CD8-positive, alpha-beta T cell (primary cell): ENCODE measurements at places on chromosomes 6 and 20.

DNA sequence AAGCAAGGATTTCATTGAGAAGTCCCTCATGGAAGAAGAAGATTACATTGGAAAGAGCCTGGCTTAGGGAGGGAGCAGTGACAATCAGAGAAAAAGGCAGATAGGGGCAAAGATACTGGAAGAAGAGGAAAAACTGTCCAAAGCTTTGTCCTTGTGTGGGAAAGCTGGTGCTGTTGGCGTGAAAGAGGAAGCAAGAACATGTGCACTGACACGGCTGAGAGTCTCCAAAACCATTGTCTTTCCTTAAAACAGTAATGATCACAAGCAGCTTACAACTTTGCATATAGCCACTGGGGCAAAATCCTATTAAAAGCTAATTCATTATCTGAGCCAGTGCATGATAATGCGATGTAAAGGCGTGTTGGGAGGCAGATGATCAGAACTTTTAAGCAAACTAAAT, 85.1 kb upstream of the ESR1 start:
- no peak for DNase-seq

DNA sequence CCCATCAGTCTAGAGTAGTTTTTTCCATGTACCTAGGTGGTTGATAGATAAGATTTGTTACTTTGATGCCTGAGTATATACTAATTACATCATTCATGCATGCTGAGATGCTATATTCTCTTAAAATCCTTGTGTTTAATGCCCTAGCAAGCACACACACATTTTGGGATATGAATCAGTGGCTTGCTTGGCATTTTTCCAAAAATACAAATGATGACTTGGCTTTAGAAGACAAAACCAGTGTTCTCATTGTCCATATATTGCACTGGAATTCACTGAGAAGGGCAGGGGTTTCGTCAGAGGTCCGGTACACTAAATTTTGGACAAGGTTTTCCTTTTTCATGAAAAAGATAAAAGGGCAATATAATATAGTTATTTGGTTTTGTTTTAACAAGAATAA, 24.9 kb downstream of the GTPBP2 start:
- DNase-seq = no peak

GRCh38 chr6:98838975-98839374, 4.6 kb downstream of the POU3F2 start:
- no peak for DNase-seq

- no peak for DNase-seq
These were observed 379.7 kb downstream of the BMP2 start for GRCh38 chr20:7147220-7147601.

DNA sequence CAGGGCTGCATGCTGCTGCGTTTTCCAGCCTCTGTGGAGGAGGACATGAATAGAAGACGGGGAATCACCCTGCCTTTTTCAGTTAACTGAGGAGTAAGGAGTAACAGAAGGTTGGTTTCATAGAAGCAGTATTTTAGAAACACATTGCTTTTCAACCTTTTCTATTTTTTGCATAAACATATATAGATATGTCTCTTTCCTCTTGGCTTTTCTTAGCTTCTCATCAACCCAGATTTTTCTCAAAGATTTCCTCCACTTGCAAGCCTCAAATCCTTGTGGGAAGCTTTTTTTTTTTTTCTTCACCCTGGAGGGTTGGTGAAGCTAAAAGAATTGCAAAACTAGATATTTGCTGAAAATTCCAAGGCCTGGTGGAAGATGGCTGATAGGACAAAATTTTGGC, 6.0 kb downstream of the SLC24A3 start:
- no peak for DNase-seq

- DNase-seq = peak; percentile 4
These were observed 326.7 kb upstream of the CNR1 start for GRCh38 chr6:88492824-88493223.

DNA sequence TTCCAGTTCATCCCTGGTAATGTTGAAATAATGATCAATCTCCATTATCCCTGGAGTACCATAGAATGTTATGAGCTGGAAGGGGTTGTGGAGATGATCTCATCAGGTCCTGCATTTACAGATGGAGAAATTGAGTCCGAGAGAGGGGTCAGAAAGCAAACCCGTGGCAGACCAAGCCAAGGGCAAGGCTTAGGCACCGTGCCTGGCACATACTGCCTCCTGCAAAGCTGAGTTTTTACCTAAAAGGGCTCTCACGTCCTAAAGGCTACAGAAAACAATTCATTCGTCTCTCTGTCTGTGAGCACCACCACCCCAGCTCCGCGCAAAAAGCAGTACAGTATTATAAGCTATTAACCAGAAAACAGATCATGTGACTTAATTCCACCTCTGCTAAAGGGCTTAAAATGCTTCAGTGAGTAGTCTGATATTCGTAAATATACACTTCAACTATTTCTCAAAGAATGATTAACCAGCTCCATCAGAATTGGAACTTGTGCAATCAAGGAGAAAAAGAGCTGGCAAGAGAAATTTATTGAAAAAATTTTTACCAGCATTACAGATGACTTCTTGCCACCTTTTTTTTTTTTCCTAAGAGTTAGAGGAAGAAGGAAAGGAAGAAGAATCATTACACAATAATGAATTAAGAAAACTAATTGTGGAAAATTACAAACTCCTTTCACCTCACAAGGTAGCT, 3.4 kb upstream of the PARD6B start:
- no peak for DNase-seq

DNA sequence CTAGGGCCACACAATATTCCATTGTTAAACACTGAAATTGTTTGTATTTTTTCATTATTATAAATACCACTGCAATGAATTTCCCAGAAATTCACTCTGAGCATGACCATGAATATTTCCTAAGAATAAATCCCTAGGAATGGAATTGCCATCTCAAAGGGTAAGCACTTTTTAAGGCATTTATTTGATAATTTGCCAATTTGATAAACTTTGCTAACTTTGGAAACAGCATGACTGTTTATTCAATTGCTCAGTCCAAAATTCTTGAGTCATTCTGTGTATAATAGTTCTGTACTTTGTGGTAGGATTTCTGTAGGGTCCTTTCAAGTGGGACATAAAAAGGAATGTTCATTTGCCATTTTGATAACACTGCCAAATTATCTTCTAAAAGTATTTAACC, 44.2 kb upstream of the TOX2 start:
- no peak for DNase-seq

GRCh38 chr6:89411145-89412070, 665 bp downstream of the RRAGD start:
- peak; percentile 4 for DNase-seq

DNA sequence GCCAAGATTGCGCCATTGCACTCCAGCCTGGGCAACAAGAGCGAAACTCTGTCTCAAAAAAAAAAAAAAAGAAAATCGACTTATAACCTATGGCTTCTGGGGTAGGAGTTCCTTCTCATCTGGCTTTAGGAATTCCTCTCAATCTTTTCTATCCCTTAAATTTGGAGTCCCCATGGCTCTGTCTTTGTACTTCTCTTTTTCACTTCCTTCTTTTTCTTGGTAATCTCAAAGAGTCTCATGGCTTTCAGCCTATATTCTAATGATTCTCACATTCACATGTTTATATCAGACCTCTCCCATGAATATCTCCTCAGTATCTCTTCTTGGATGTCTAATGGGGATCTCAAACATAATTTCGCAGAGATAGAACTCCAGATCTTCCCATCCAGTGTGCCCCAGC, 42.8 kb upstream of the RALGAPA2 start:
- DNase-seq = no peak

- no peak for DNase-seq
These were observed 5.4 kb downstream of the ADGRB3 start for GRCh38 chr6:68640491-68640835.

GRCh38 chr20:62377615-62378178, 9.2 kb upstream of the RPS21 start:
- no peak for DNase-seq

DNA sequence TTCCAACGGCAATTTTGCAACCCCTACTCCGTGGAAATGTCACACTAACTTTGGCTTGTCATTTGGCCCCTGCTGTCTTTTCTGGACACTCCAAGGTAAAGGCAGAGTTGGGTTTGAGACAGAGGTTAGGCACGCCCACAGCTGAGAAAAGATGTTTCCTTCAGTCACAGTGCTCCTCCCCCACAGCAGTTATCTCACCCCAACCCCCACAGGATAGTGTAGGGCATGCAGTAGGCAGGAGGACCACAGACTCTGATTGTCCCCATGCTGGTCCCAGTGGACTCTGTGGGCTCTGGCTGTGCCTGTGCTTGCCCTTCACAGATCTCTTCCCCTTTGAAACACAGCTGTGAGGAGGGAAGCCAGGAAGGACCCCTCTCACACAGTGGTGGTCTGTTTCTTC, 124.0 kb upstream of the CARMIL1 start:
- no peak for DNase-seq

GRCh38 chr6:44849806-44850205, 462.3 kb downstream of the CDC5L start:
- no peak for DNase-seq

DNA sequence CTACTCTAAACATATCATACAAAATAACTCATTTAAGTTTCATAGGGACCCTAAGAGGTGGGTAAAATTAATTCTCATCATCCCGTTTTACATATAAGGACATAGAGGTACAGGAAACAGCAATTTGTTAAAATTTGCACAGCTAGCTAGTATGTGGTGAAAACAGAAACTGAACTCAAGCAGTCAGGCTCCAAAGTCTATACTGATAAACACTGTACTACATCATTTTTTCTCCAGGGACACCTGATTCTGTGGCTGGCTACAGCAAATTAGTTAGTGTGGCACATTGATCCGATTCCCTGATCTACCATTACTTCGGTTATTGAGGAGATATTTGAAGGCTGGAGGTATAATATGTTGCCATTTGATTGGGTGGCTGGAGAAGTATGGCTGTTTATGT, 36.2 kb upstream of the E2F3 start:
- no peak for DNase-seq

- peak; percentile 80 for DNase-seq
These were observed 197.0 kb downstream of the UTRN start for GRCh38 chr6:144482142-144482541.

- DNase-seq = no peak
These were observed 184.6 kb downstream of the ATXN1 start for GRCh38 chr6:16576451-16577368.

- no peak for DNase-seq
These were observed 253.8 kb upstream of the CDYL start for GRCh38 chr6:4522453-4522852.

DNA sequence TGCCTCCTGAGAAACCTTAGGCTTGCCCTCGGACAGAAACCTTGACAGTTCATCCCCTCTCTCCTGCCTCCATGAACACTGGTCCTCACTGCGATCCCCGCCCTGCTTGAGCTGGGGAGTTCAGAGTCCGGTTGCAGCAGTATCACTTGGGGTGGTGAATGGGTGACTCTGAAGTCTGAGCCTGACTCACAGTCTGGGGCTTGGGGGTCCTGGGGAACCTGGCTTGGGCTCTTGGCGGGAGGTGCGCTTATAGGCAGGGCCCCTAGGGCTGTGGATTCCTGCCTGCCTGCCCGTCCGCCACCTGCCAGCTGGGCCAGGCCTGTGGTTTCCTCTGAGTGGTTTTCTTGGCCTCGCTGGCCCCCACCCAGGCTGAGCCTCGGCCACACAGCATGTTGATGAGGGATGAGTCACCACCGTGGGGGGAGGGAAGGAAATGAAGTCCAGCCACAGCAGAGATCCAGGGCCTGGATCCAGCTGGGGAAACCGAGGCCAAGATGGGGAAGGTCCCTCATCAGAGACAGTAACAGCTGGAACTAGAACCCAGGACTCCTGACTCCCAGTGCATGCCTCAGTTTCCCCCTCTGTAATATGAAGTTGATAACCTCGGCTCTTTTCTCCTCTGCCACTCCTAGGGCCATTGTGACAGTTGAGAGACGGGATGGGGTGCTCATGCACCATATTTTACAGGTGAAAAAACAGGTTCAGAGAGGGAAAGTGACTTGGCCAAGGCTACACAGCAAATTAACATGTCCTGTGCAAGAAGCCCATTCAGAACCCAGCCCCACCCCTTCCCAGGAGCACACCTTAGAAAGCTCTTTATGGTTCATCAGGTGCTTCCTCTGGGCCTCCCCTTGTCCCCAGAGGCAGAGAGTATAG, 9.2 kb downstream of the FOXS1 start:
- DNase-seq = no peak

GRCh38 chr20:59064214-59064722, 21.7 kb upstream of the PRELID3B start:
- no peak for DNase-seq

- DNase-seq = no peak
These were observed 24.2 kb downstream of the GLP1R start for GRCh38 chr6:39072830-39073229.
